ENCODE measurements at places on chromosomes 2 and 18.

GRCh38 chr2:192123847-192124246 lies 70.9 kb downstream of the TMEFF2 start:
- DNase-seq, result no peak

- no peak for DNase-seq
Observed at GRCh38 chr18:6785411-6785810, 55.9 kb downstream of the ARHGAP28 start.

DNA sequence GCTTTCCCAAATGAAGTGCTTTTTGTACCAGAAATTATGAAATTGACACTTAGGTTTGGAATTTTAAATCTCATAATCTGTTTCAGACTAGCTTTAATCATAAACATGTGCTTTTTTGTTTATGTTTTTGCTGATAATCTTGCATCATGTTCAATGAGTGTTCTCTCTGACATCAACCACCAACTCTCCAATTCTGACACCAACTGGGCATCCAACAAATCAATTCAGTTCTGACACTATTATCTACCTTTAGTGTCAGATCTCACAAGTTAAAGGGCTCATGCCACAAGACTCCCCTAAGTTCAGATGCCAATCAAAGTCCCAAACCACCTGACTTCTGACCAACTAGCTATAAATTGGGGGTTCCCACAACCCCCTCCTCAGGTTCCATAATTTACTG lies 19.6 kb downstream of the PELI1 start:
- DNase-seq, result no peak

DNA sequence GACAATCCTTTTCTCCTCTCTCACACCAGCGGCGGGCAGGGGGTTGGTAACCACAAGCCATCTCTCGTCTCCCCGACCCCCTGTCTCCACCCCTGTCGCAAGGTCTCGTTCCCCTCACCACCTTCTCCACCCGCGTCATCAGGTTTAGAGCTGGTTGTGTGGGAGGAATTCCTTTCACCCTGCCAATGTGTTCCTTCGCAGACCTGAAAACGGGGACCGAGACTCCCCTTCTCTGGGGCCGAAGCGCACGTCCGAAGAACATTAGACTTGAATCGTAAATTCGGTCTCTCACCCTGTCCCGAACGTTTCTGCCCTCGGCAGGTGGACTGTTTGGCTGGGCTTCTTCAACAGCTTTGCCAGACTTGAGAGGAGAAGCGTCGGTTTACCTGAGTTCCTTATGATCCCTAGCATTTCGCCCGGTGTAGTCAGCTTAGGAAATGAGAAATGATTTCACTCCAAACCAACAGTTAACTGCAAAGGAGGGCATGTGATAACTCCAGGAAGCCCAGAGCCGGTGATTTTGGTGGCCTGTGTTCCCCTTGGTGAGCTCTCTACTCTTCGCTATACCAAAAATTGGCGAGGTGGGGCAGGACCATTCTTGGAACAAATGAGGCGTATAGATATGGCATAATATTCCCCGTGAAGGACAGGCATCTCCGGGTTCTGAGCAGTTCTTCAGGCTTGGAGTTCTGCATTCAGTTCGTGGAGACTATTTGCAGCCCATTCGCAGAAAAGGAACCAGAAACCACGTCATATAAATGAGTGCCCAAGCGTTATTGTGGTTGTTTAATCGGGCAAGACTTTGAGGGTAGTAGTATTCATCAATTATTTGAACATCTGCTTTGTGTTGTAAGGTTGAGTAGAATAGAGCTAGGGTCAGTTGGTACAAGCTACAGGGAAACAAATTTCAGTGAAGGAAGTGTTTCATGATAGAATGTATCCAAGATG lies 694 bp downstream of the CFAP36 start:
- peak; percentile 44 for DNase-seq

DNA sequence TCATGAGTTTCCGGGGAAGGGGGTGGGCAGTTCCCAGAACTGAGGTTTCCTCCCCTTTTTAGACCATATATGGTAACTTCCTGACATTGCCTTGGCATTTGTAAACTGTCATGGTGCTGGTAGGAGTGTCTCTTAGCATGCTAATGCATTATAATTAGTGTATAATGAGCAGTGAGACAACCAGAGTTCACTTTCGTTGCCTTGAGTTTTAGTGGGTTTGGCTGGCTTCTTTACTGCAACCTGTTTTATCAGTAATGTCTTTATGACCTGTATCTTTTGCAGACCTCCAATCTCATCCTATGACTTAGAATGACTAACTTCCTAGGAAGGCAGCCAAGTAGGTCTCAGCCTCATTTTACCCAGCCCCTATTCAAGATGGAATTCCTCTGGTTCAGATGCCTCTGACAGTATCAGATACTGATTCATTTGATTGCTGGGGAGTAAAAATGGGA lies 447.3 kb downstream of the XIRP2 start:
- no peak for DNase-seq

- DNase-seq, result peak; percentile 76
Observed at GRCh38 chr2:236682651-236683422, 113.2 kb downstream of the ACKR3 start.

GRCh38 chr2:25311865-25312575 lies 29.7 kb downstream of the DNMT3A start:
- no peak for DNase-seq

DNA sequence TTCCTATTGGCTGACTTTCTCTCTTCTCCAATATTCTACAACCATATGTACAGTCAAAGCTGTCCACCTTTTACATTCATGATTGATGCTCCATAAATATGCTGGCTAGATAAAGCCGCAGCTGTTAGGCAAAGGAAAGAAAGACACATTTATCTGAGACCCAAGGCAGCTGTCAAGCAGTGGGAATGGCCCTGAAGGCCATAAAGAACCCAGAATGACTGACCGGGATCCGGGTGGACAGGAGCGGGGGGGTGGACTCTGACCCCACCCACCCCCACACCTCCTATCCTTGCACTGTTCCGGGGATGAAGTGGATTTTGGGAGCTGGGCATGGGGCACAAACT lies 116.4 kb downstream of the RTP5 start:
- DNase-seq, result no peak

Data from urothelium cell line (cell line).